ENCODE measurements at places on chromosomes 6 and 20.
A peak's percentile ranks its signal among the peaks of the same experiment; 100 is the strongest.

GRCh38 chr6:84460491-84460890 lies 233.0 kb upstream of the CEP162 start:
- no peak for DNase-seq

GRCh38 chr20:408843-409696 lies 971 bp downstream of the RBCK1 start:
- DNase-seq, result no peak

DNA sequence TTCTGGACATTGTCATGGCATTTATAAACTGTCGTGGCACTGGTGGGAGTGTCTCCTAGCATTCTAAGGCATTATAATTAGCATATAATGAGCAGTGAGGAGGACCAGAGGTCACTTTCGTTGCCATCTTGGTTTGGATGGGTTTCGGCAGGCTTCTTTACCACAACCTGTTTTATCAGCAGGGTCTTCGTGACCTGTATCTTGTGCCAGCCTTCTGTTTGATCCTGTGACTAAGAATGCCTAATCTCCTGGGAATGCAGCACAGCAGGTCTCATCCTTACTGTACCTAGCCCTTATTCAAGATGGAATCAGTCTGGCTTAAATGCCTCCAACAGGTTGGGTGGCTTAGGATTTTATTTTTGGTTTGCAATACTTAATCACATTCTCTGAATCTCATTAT lies 142.7 kb upstream of the GGTLC1 start:
- DNase-seq, result no peak

GRCh38 chr20:60113024-60113724 lies 155.0 kb downstream of the CDH26 start:
- DNase-seq, result no peak

DNA sequence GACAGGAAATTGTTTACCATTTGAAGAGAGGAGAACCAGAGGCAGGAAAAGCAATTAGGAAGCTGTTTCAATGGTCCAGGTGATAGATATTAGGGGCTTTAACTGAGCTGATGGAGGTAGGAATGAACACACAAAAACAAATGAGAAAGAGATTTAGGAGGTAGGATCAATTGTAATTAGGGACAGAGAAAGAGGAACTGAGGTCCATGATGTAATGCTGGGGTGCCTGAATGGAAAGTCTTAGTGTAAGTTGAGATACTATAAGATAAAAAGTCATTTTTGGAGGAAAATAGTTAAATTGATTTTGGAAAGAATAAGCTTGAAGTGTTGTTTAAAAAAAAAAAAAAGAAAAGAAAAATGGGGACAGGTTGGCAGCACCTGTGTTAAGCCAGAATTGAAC lies 58.5 kb upstream of the B3GAT2 start:
- no peak for DNase-seq

DNA sequence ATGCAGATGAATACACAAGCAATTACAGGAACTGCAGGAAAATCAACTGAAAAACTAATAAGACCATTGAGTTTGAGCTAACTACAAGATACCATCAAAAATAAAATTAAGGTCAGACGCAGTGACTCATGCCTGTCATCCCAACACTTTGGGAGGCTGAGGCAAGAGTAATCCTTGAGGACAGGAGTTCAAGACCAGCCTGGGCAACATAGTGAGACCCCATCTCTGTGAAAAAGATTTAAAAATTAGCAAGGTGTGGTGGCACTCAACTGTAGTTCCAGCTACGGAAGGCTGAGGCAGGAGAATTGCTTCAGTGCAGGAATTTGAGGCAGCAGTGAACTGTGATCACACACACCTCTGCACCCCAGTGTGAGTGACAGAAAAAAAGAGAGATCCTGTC lies 419.9 kb upstream of the SOX4 start:
- DNase-seq, result no peak

DNA sequence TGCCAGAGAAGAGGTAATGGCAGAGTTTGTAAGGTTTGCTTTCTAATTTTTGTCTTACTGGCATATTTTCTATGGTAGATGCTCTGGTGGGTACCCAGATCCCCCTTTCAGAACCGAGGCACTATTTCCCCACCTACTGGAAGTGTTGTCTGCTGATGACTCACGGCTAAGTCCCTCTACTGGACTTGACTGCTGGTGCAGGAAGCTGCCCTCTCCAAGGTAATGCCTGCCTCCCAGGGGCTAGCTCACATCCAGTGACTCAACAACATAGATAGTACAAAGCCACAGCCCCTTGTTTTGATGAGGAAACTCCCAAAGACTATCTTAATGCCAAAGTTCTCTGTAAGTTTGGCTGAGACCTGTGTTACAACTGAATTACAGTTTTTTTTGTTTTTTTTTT lies 285.4 kb upstream of the FLRT3 start:
- DNase-seq, result no peak

DNA sequence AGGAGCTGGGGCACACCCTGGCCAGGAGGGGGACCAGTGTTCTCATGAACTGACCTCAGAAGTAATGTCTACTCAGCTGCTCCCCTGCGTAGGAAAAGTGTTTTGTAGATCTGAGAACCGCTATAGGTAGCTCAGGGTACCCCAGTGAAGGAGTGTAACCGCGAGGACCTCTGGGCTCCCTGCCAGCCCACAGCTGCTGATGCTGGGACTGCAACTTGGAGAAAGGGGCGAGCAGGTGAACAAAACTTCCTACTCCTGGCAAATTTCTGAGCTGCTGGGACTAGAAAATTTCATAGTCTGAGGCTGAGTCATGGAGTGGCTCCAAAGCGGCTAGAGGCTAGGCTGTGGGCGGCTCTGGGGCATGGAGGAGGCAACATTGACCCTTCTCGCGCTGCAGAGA lies 51.9 kb downstream of the PYGB start:
- DNase-seq, result no peak

DNA sequence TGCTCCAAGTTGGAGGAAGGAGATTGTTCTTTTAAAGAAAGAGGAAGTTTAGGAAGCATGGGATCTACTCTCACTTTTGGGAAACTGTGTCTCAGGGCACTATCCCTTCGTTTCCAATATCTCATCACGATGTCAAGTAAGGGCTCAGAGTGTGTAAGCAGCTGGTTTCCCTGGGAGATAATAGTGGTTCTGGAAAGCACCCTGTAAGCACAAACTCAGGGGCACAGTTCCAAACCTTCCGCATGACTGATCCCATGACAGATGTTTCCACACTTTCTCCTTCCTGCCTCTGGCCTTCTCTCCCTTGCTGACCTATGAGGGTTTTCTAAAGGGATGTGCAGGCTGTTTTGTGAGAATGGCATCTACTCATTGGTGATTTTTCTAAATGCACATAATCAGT lies 33.9 kb downstream of the ADTRP start:
- no peak for DNase-seq

DNA sequence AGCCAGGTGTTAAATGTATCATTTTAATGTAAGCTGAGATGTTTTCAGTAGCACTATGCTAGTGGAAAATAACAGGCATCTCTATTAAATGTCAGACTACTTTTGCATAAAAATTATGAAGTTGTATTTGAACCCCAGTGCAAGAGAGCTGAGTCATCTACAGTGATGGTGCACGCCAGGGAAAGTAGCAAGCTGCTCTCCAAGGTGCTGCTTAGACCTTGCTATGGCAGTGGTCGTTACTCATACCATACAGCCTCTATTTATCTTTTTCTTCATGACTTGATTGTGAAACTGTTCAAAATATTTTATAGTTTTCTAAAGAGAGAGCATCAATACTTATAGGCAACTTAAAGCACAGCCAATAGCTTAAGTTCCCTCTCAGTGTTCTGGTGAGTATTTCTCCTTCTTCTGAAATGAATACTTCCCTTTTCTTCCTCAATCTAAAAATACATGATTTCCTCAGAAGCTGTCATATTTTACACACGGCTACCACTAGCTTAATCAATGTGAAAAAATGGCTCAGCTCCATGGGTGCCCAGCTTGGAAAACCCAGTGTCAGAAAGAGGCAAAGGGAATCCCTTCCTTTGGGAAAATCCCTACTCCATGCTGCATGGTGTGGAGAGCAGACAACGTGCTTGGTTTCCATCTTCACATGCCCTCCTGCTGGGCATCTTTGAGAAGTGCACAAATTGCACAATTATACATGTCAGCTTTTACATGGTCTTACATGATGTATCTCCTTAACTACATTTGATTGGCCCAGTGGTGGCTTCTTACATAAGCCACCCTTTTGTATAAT lies 105.6 kb downstream of the ELOVL4 start:
- no peak for DNase-seq

DNA sequence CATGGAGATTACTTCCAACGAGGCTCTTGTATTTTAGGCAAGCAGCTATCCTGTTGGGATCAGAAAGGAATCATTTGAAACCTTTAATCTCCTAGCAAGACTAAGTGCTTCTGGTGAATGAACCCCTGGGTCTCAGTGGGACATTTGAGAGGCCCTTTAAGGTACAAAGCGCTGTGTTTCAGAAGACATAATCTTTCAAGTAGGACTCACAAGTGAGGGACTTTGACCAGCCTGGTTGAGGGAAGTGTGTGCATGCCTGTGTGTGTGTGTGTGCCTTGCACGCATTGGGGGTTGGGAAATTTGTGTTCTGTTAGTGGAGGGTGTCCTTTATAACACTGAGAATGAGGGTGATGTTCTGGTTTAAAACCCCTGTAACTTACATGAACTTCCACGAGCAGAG lies 64.4 kb upstream of the KCNG1 start:
- no peak for DNase-seq

DNA sequence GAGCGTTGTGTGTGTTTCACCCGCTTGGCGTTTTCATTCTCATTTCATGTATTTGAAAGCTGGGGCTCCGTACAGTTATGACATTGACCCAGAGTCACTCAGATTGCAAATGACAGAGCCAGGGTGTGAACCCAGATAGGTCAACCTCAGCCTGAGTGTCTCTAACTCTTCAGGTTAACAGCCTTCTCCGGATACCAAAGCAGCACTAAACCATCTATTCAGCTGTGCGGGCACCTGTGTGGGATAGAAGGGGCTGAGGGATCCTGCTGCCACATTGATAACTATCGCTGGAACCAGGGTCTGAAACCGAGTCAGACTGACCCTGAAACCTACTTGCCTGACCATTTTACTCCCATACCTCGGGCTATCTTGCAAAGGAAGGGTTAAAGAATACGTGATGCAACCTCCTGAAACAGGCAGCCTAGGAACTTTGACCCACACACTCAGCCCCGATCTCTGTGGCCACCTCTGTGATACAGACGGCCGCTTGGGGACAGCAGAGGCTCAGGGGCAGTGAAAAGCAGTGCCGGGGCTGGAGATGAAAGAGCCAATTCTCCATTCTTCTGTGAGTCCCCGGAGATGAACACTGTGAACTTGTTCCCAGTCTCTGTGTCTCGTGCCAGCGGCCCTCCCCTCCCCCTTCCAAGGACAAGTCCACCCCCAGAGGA lies 233.5 kb upstream of the QKI start:
- peak; percentile 53 for DNase-seq

DNA sequence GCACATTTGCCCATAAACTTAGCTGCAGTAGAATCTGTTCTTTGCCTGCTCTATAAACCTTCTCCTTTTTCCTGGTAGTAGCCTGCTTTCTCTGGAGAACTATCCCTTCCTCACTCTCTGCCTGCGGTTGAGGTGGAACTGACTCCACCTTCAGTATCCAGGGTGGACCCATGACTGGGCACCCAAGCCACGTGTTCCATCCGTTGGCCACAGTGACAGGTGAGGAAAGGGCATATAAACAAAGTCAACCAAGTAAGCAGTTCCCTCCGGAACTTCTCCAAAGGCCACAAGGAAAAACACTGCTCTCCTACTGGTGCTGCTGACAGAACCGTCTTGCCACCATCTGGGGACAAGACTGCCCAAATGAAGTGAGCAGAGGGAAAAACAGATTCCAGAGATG lies 218.8 kb downstream of the TFAP2A start:
- DNase-seq, result no peak

- no peak for DNase-seq
Observed at GRCh38 chr6:42071881-42072583, 21.7 kb downstream of the TAF8 start.

DNA sequence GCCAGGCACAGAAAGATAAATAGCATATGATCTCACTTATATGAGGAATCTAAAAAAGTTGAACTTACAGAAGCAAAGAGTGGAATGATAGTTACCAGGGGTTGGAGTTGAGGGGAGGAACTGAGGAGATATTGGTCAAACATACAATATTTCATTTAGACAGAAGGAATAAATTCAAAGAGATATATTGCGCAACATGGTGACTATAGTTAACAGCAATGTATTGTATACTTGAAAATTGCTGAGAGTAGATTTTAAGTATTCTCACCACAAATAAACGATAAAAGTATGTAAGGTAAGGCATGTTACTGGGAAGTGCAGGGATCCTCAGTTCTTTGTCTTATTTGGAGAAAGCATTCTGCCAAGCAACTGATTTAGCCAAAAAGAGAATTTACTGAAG lies 171.9 kb downstream of the LMBRD1 start:
- no peak for DNase-seq

DNA sequence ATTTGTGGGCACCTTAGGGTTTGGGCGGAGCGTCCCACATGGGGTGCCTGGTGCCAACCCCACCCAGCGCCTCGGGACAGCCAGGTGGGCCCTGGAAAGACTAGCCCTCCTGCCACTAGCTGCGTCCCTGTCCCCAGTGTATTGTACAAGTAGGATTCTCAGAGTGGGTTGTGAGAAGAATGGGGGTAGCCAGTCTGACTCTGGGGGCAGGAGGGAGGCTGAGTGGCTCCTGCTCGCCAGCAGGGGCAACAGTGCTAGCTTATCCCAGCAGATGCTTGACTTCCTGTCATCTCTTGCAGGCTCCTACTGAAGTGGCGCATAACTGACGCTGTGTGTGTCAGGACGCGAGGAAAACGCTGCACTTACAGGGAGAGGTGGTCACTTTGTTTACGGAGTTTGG lies 9.3 kb downstream of the PSMA7 start:
- no peak for DNase-seq

DNA sequence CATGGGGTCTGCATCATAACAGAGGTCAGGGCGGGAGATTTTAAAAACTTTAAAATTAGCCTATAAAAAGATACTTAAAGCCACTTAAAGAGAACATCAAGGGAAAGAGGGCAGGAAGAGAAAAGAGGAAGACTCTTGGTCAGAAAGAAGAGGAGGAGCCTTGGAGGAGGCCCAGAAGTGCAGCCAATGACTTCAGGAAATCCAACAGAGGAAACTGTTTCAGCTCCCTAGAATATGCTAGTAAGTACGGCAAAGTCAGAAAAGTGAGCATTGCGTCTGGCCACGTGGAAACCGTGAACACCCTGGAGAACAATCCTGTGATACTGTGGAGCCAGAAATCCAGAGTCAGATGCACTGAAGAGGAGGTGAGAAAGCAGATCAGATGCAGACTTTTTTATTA lies 22.5 kb upstream of the NHSL1 start:
- no peak for DNase-seq

GRCh38 chr6:106522562-106523250 lies 106.6 kb downstream of the RTN4IP1 start:
- no peak for DNase-seq

GRCh38 chr6:113944701-113945100 lies 26.2 kb downstream of the HDAC2 start:
- no peak for DNase-seq

- no peak for DNase-seq
Observed at GRCh38 chr6:28709478-28710349, 184.0 kb downstream of the GPX5 start.

DNA sequence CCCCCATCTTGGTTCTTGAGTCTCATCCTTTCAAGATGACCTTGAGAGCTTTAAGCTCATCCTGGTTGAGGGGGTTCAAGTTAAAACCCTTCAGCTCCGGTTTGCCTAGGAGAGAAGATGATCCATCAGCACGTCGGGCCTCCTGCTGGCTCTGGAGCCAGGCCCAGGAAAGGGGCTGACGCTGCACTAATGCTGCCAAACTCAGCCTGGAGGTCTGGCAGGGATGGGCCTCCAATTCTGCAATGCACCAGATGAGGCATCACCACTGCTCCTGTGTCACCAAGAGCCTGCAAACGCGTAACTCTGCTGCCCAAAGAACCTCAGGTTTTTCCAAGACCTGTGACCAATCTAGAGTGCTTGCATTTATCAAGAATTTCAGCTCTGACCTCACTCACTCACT lies 6.1 kb downstream of the PDRG1 start:
- no peak for DNase-seq
